ENCODE measurements at places on chromosomes 1 and 21.

GRCh38 chr21:28793043-28793442 is 199.6 kb downstream of the LTN1 start:
- no peak for DNase-seq

DNA sequence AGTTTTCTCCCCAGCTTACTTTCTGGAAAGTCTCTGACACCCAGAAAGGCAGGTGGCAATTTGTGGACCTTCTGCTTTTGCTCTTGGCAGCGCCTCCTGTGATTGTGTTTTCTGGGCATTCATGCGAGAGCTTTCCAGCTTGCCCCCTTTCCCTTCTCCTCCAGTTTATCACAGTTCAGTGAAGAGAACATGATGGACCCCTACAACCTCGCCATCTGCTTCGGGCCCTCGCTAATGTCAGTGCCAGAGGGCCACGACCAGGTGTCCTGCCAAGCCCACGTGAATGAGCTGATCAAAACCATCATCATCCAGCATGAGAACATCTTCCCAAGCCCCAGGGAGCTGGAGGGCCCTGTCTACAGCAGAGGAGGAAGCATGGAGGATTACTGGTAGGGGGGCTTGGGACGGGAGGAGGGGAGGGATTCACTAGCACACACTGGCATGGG is 24.3 kb upstream of the IKBKE start:
- no peak for DNase-seq

DNA sequence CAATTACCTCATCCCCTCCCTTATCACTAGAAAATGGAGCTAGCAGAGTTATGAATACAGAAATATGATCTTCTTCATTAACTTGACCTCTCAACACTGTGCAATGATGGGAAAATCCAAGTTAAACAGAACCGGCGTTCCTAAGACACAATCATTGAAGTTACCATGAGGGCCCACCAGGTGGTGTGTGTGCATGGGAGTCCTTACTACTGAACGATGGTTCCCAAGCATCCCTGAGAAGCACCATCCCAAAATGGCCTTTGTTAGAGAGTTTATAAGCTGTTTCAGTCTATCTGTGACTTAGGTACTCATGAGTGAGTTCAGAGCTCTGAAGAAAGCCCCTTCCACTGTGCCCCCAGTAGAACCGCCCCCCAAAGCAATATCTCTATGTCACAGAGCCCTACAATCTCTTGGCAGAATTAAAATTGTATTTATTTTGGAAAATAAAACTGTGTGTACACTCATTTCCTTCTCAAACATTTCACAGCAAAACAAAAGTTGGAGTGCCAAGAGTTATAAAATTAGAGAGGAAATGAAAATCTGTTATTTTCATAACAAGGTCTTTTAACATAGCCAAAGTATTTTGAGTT is 56.8 kb downstream of the PLD5 start:
- DNase-seq = no peak

DNA sequence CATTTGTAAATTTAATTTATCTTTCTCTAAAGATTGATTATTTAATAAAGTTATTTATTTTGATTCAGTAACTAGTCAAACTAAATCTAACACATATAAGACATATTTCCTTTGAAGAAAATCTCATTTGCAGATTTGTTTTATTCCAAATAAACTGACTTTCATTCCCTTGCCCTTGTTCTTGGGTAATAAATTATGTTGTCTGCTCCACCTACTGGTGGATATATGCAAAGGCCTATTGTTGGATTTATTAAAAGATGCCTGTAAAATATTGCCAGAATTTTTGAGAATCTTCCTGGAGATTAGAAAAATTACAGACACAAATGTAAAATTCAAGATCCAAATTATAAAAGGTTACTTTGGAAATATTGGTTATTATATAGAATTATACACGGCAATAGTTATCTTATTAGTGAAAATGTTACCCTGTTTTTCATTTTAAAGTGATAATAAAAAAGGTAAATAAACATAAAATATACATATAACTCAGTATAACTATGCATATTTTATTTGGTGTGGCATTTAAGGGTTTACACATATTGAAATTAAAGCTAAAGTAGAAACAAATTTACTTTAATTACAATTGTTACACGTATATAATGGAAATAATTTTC is 116.1 kb downstream of the SPATA17 start:
- no peak for DNase-seq

- DNase-seq = no peak
Measured at GRCh38 chr1:6907201-6907600, 121.9 kb downstream of the CAMTA1 start.

DNA sequence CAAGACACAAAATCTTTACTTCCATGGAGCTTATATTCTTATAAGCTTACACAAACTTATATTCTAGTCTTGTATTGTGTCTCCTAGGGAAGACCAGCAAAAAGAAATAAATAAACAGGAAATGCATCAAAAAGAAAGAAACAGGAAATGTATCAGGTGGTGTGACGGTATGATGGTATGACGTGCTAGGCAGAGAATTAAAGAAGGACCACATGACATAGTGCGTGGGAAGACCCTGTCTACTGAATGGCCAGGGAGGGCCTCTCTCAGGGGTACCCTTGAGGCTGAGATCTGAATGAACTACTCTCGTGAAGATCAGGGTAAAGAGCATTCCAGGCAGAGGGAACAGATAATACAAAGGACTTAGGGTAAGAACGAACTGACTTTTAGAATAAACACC is 15.6 kb upstream of the WDR26 start:
- no peak for DNase-seq

DNA sequence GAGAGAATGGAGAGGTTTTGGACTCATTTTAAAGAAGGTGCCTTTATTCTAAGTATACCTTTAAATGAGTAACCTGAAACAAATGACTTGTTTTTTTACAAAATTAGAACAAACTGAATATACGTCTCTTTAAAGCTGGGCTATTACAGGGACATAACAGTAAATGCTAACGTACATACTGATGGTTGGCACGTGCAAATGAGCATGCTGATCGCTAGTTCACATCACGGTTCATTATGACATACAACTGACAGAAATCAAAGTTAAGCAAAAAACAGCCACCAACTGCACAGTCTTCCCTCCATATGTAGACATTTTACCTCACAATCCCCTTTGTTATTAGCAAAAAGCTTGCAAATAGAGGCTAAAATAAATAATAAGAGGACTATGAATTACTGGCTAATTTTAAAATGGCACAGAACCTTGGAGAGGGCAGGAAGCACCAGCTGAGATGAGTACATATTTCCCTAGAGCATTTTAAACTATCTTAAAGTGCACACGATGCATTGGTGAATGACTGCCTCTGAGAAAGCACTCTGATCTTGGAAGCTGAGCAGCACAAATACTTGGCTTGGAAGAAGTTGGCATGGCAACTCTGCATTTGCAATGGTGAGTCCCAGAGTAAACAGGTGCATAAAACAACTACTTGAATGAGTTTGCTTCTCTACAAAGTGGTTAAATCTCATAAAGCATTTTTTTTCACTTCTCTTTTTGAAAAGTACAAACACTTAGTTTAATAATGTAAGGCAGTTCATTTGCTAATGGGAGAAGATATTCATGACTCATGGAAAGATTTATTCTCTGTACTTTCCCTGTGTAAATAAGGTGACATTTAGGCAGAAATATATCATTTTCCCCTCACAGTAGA is 204.7 kb downstream of the LHX8 start:
- no peak for DNase-seq

- DNase-seq = no peak
Measured at GRCh38 chr1:9243066-9243739, 8.6 kb downstream of the H6PD start.

DNA sequence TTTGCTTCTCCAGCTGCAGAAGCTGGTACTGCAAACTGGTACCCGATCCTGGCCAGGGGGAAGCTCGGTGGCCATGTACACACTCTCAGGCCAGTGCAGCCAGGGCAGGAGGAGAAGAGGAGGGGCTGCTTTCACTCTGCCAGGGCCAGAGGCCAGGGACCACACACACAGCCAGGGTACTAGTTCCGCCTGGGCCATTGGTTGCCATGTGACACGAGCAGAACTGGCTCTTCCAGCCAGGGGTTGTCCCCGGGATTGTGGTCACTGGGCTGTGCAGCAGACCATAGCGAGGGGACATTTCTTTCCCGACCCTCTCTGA is 3.7 kb upstream of the SHISAL2A start:
- DNase-seq = no peak

GRCh38 chr1:10316752-10317151 is 82.1 kb upstream of the PGD start:
- no peak for DNase-seq

- DNase-seq = no peak
Measured at GRCh38 chr1:53134961-53135734, 7.3 kb downstream of the SLC1A7 start.
